Hepatic stellate cell (primary cell): ENCODE measurements at places on chromosomes 12 and 14.

DNA sequence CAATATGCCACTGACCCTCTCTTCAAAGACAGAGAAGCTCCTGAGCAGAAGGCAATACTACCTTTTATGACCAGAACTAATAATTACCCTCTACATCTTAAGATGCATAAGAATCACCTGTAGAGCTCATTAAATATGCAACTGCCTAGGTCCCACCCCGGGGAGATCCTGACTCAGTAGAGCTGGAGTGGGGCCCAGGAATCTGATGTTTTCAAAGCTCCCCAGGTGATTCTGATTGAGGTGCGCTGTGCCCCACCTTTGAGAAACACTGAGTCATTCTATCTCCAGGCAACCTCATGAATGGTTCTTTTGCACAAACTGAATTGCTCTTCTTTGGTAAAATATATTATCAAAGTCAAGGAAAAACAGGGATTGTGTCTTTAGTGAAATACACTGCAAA, 149.3 kb upstream of the BMP4 start:
- no peak for DNase-seq

- no peak for DNase-seq
Observed at GRCh38 chr12:56778756-56779155, 15.6 kb downstream of the HSD17B6 start.

DNA sequence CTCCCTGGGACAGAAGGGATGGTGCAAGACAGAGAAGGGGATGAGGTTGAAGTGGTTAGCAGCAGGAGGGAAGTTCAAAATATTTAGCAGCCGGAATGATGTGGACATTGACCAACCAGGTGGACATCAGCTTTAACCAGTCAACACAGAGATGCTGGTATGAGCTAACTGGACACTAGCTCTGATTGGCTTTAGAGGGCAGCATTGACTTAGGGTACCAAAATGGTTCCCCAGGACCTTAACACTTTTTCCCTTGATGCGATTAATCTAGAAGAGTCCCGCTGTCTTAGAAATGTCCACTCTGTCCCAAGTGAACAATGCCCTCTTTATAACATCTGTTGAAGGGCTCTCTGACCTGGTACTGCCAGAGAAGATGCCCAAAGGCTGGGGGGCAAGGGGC, 134.0 kb upstream of the GSC start:
- DNase-seq, result no peak

DNA sequence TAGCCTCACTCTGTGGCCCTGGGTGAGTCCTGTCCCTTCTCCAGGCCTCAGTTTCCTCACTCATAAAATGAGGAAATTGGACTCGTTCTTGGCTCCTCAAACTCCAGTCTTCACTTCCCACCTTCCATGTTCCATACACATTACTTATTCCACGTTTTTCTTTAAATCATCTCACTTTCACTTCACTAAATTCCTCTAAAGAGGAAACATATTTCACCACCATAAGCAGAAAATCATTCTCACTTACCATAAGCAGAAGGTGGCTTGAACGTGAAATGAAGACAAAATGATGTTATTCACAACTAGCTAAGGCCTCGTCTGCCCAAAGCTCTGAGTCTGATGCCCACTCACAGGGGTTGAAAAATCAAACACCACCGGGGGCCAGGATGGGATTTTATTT, 278.3 kb downstream of the ADGRD1 start:
- DNase-seq, result no peak

- no peak for DNase-seq
Observed at GRCh38 chr12:28987538-28988324, 161.3 kb upstream of the FAR2 start.

DNA sequence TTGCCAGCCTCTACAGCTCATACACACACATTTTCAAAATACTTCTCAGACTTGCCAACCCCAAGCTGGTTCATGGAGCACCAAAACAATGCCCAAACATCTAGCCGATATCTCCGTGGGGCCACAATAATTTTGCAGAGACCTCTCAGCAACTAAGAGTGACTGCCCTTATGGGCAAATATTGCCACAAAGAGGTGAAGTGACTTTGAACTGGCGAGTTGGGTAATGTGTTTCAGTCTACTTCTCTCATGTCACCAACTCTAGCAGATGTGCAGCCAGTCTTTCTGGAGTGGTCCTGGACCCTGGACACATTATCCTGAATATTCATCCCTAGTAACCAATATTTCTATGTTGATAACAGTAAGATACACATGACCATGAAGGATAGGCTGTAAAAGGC, 290.3 kb downstream of the EMP1 start:
- DNase-seq, result no peak

- peak; percentile 40 for DNase-seq
Observed at GRCh38 chr12:14416658-14417057, 51.2 kb downstream of the ATF7IP start.

- no peak for DNase-seq
Observed at GRCh38 chr14:70045310-70045709, 143.4 kb downstream of the SLC8A3 start.
